HTR-8/SVneo (cell line): ENCODE measurements at places on chromosomes 7 and 10.

DNA sequence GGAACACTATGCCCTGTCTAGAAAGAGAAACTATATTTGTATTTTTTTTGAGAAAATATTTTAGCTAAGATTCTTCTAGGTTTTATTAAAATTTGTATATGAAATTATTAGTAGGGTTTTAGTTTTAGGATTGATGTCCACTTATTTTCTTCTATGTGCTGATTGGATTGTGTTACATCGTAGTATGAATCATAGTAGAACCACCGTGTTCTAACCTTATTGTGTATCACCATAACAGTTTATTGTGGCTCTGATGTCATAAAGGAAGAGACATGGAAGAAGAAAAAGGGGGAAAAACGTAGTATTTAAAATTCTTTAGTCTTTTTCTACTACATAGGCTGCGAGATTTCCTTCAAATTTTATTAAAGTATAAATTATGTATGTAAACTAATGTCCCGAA is 1.9 kb downstream of the AGBL3 start:
- no peak for DNase-seq

GRCh38 chr10:905503-905902 is 26.0 kb downstream of the LARP4B start:
- DNase-seq, result no peak

DNA sequence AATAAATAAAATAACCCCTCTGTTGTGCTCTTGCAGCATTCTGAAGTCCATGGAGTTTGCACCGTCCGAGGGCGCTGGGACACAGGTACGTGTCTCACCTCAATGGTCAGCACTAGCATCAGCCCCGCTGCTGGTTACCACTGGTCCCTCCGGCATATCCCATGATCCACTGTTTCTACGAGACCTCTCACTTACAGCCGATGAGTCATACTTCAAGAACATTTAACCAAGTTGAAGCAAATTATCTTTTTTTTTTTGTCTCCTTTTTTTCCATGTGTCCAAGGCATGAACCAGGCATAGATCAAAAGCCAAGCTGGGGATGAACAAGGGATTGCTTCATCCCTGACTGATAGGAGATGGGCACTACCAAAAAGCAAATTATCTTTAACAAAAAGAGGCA is 92.9 kb upstream of the SH2B2 start:
- DNase-seq, result no peak

DNA sequence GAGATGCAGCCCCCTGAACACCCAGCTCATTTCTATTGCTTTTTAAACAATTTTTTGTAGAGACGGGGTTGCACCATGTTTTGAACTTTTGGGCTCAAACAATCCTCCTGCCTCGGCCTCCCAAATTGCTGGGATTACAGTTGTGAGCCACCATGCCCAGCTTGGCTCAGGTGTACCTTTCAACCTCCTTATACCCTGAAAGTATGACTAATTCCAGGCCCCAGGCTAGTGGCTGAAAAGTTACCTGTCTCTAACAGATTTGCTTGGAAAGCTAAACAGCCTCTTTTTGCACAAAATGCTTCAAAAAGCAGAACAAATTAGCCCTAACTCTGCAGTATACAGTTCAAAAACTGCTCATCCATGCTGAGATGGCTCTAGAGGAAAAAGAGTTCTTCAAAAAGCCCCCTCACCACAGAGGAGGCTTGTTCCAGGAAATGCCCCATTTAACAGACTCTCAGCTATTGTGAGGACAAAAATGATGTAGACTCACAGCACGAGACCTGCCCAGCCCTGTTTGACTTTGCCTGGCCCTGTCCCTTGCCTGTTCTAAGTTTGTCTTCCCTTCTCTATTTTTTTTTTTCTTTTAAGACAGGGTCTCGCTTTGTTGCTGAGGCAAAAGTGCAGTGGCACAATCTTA is 13.4 kb upstream of the AP1S1 start:
- DNase-seq, result no peak

DNA sequence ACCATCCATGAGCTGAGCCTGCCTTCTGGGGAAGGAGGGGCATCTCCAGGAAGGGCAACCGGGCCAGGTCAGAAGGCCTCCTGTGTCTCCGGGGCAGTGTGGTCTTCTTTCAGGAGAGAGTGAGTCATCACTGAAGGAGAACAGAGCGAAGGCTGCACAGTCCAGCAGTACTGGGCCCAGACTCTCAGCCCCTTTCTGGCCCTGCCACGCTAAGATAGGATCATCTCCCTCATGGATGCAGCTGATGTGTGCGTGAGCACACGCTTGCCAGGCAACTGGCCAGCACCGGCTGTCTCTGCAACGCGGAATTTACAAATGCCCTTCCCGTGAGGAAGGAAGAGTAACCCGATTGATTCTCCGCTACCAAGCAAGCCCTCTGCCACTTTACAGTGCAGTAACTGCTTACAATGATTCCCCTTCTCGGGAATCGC is 328.2 kb downstream of the TNS3 start:
- DNase-seq, result peak; percentile 85

GRCh38 chr10:96299383-96299782 is 4.9 kb upstream of the DNTT start:
- no peak for DNase-seq

GRCh38 chr10:124692100-124692446 is 52.1 kb downstream of the FAM53B start:
- no peak for DNase-seq

DNA sequence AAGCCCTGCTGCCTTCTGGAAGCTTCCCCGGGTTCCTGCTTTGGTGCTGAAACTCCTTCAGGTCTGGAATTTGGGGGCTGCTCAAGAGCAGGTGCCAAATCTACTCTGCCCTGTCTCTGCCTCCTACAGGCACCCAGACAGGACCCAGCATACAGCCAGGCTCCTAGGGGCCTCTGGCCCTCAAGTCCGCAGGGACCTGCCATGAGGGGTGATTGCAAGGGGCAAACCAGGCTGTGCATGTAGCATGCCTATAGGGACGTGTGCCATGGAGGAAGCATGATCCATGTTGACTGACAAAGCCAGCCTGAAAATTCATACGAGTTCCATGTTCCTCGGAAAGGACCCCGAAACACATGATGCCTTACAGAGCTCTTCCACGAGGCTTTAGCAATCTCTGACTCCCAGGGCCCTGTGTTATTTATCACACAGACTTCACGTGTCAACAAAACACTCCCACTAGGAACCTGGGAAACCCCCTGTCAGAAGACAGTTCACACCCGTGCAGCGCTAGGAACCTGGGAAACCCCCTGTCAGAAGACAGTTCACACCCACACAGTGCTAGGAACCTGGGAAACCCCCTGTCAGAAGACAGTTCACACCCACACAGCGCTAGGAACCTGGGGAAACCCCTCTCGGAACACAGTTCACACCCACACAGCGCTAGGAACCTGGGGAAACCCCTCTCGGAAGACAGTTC is 75.3 kb upstream of the DNAAF5 start:
- DNase-seq, result no peak

GRCh38 chr10:29784175-29784773 is 149.5 kb upstream of the SVIL start:
- DNase-seq, result peak; percentile 93

DNA sequence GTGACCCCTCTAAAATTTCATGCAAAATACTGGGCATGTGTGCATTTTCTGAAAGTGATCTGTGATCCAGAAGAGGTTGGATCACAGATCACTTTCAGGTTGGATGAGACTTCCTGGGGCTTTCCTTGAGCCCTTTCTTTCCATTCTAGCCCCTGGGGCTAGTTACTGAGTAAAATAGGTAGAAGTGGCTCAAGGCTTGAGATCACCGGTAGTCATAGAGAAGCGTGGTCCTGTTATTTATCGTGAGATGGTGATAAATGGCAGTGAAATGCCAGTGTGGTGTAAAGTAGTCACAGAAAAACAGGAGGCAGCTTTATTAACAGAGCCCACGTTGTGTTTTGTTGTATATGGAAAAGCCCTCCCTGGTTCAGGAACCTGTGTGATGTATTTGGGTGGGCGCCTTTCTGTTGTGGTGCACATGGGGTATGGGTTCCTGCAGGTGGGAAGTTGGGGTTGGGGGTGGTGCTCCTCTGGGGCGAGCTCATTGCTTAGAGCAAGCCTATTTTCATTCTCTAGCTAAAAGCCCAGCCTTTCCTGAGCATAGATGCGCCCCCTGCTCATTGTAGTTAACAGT is 34.0 kb upstream of the SH2D4B start:
- DNase-seq, result no peak

- no peak for DNase-seq
Observed at GRCh38 chr10:12628153-12628552, 278.8 kb downstream of the CAMK1D start.

DNA sequence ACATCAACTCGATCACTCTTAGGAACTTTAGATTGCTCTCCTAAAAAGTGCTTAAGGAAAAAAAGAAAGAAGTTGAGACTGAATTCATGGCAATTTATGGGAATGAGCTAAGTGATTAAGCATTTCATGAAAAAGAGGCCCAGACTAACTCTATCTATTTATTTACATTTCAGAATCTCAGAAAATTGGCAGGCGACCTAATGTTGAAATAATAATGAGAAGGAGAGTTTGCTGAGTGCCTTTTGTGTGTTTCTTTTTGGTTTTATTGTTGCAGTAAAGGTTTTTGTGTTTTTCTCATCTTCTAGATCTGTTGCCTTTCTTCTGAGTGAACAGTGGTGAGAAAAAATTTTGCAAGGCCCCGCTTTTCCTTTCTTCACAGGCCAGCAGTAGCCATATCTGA is 3.8 kb downstream of the GRK5 start:
- no peak for DNase-seq

GRCh38 chr7:151078233-151079040 is 2.2 kb downstream of the FASTK start:
- no peak for DNase-seq

DNA sequence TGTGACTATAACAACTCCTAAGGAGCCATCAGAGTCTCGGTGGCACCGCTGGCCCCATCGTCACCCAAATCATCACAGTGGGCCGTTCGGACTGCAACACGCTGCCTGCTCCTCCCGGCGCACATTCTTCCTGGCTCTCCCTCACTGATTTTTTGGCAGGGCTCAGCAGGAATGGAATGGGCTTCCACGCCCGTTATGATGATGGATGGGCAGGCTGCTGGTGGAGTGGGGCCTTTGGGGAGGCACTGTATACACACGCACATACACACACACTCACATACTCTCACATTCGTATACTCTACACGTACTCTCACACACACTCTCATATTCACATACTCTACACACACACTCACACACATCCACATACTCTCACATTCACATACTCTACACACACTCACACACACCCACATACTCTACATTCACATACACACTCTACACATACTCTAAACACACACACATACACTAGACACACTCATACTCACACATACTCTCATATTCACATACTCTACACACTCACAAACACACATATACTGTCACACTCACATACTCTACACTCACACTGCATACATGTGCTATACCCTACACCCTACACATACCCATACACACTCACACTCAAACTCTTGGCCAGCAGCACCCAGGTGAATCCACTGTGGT is 99.8 kb downstream of the KCNMA1 start:
- no peak for DNase-seq

GRCh38 chr7:133771788-133772419 is 355.2 kb upstream of the LRGUK start:
- no peak for DNase-seq

DNA sequence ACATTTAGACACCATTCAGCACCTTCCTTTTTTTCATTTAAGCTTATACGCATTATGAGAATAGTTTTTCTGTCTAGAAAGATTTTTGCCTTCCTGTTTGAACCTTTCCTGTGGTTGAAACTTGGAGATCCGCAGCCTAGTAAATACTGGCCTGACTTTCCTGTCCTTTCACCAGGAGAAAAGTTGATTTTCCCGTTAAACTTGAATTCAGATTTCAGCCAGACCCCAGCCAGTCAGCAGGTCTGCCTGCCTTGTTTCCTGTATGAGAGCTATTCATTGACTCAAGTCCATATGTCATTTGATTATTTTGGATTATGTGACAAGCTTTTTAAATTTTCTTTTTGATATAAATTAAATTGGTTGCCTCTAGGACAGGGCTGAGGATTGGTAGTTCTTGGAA is 71.5 kb downstream of the EVX1 start:
- DNase-seq, result no peak

- DNase-seq, result no peak
Observed at GRCh38 chr7:82615527-82615926, 171.9 kb upstream of the CACNA2D1 start.

GRCh38 chr7:74709880-74710671 is 52.6 kb downstream of the GTF2I start:
- no peak for DNase-seq

DNA sequence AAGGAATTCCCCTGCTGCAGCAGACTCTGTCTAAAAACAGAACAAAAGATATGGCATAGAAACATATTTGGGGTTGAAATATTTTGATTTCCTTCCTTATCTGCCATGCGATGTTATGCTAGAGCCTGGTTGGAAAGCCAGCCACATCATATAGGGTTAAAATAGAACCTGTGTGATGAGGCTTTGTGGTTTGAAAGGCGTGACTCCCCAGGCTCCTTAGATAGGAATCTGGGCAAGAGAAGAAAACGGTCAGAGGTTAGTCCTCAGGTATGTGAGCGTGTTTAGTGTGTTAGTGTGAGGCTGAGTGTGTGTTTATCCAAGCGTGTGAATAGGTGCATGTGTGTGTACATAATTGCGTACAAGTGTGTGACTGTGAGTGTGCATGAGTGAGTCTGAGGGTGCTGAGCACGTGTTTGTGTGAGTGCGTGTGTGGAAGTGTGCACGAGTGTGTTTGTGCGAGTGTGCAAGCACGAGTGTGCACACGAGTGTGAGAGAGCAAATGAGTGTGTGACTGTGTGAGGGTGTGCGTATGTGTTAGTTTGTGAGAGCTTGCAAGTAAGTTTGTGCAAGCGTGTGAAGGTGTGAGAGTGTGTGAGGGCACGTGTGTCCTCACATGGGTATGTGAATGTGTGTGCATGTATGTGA is 79.9 kb downstream of the COL26A1 start:
- DNase-seq, result no peak

- DNase-seq, result no peak
Observed at GRCh38 chr7:7869036-7869435, 99.6 kb upstream of the GLCCI1 start.

GRCh38 chr10:7409045-7409731 is 1.6 kb downstream of the SFMBT2 start:
- no peak for DNase-seq

- DNase-seq, result no peak
Observed at GRCh38 chr7:53466371-53466770, 430.9 kb downstream of the POM121L12 start.

DNA sequence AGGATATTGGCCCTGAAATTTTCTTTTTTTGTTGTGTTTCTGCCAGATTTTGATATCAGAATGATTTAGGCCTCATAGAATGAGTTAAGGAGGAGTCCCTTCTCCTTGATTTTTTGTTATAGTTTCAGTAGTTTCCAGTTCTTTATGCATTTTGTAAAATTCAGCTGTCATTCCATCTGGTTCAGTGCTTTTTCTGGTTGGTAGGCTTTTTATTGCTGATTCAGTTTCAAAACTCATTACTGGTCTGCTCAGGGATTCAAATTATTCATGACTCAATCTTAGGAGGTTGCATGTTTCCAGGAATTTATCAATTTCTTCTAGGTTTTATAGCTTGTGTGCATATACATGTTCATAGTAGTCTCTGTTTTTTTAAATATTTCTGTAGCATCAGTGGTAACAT is 10.1 kb upstream of the TMEM196 start:
- no peak for DNase-seq

GRCh38 chr7:127877951-127878350 is 153.3 kb downstream of the LRRC4 start:
- no peak for DNase-seq

GRCh38 chr7:136528329-136528728 is 340.1 kb upstream of the CHRM2 start:
- peak; percentile 46 for DNase-seq

- no peak for DNase-seq
Observed at GRCh38 chr10:113853578-113854012, 287 bp downstream of the DCLRE1A start.
